ENCODE measurements at places on chromosomes 4 and X.

DNA sequence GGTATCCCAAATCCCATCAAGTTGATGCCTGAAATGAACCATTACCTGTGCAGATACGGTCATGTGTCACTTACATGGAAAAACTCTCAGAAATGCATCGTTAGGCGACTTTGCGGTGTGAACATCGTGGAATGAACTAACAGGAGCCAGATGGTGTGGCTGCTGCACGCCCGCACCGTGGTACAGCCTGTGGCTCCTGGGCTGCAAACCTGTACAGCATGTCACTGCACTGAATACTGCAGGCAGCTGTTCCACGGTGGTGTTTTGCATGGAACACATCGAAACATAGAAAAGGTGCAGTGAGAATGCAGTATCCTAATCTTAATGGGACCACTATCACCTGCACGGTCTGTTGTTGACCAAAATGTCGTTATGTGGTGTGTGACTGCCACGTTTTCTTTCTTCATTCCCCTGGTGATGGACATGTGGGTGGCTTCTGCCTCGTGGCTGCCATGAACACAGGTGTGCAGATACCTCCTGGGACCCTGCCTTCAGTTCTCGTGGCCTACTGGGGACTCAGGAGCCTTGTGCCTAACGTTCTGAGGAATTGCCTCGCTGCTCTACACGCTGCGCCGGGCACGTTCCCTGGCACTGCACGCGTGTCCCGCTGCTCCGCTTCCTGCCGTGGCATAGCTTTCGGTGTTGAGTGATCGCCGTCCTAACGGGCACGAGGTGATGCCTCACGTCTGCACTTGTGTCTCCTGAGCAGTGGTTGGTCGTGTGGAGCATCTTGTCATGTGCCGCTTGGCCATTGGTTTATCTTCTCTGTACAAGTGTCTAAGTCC is 18.5 kb downstream of the MAEA start:
- no peak for DNase-seq

DNA sequence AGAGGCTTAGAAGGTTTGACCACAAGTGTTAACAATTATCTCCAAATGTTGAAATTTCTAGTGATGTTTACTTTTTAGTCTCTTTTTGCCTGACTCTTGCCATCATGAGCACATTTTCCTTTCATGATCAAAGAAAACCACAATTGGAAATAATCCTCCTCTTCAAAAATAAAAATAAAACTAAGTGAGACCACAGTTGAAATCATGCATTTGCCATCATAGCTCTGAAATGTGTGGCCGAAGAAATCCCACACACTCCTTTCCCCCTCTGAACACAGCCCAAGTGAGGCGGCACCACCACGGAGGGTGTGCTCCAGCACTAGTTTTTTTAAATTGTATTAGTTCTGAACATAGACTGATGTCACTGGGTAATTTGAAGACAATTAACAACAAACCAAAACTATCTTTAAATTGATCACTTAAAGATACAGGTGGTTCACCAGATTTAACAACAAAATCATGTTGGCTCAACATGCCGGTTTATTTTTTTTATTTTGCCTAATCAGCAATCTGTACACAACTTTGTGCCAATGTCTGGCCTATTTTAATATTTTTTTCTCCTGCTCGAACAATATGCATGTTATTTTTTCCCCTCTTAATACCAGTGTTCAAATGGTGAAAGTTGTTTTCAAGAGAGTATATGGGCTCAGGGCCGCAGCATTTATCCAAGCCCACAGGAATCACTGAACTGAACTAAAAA is 17.6 kb downstream of the APBB2 start:
- no peak for DNase-seq

DNA sequence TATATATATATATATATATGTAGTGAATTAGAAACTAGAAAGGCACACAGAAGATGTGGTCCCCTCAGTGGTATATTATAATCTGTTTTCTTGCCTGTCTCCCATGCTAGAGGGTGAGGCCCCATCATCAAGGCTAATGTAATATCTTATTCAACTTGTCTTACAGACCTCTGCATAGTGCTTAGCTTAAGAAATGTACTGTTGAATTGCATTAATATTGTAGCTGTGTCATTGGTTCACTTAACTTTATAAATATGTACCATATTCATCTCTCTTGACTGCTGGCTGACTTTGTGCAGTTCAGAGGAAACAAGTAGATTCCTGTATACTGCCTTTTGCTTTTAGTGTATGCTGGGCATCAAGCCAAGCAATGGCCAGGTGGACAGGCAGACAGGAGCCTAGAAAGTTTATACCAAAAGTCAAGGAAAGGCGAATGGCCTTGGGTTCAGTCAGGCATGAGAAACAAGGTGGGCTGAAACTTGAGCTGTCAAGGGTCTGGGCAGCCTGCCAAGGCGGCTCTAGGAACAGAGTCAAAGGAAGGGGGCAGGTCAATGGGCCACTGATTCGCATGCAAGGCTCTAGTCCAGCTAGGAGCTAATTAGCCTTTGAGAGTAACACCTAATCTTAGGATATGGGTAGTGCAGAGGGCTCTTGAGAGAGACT is 78.8 kb upstream of the LEF1 start:
- DNase-seq: no peak

GRCh38 chrX:87664381-87664780 is 146.8 kb downstream of the KLHL4 start:
- no peak for DNase-seq

DNA sequence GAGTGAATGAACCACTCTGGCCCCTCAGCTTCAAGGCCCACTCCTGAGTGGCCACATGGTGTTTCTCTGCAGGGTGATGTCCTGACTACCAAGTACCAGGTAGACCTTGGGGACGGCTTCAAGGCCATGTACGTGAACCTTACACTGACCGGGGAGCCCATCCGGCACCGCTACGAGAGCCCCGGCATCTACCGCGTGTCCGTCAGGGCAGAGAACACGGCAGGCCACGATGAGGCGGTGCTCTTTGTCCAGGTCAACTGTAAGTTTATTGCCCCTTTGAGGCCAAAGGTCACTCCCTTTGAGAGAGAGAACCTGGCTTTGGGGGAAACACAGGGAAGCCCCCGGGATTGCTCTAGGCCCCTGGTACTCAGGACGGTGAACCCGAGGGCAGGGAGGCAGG is 216.0 kb downstream of the AFAP1 start:
- no peak for DNase-seq

- no peak for DNase-seq
Measured at GRCh38 chrX:30653415-30654131, at the start of gene GK. Gene GK (plus strand): TSS chrX:30653423. CDS start chrX:30653538, 115 bp downstream.

All from stimulated activated CD8-positive, alpha-beta memory T cell treated with anti-CD3 and anti-CD28 coated beads, Interleukin-4, amount 100 ng/mL, for 4 hours (primary cell).